Motor neuron (in vitro differentiated cells): ENCODE measurements at places on chromosomes 6 and 20. TPM values are rescaled to one million over a fixed set of nuclear protein-coding genes. Genes with fewer than 3 reads are reported as not detected.

PREP gene
- total RNA-seq: 21.2 and 29.6 TPM in 2 replicates

SRSF12 gene
- total RNA-seq: 15.7 and 16.8 TPM in 2 replicates

CRNKL1 gene
- total RNA-seq: 25.0 and 26.6 TPM in 2 replicates

CRISP2 gene
- total RNA-seq: not detected in 2 replicates

ENPP5 gene
- 2.6 and 3.1 TPM in 2 replicates for total RNA-seq

CST2 gene
- not detected in 2 replicates for total RNA-seq

CDS2 gene
- total RNA-seq: 29.5 and 35.7 TPM in 2 replicates

ZNF322 gene
- total RNA-seq: 38.8 and 39.6 TPM in 2 replicates
